ENCODE measurements at places on chromosomes 12 and 14. TPM values are rescaled to one million over a fixed set of nuclear protein-coding genes. Genes with fewer than 3 reads are reported as not detected.

The SOX5 gene
- 2.5 TPM for total RNA-seq

The DPF3 gene
- total RNA-seq, result 0.06 TPM

The MIPOL1 gene
- not detected for total RNA-seq

The CHFR gene
- 11.9 TPM for total RNA-seq

The RNASE3 gene
- not detected for total RNA-seq

Data from H4 (cell line).